ENCODE measurements at places on chromosomes 7 and 10.

GRCh38 chr7:28784171-28784902, 173.8 kb downstream of the TRIL start:
- DNase-seq = no peak

DNA sequence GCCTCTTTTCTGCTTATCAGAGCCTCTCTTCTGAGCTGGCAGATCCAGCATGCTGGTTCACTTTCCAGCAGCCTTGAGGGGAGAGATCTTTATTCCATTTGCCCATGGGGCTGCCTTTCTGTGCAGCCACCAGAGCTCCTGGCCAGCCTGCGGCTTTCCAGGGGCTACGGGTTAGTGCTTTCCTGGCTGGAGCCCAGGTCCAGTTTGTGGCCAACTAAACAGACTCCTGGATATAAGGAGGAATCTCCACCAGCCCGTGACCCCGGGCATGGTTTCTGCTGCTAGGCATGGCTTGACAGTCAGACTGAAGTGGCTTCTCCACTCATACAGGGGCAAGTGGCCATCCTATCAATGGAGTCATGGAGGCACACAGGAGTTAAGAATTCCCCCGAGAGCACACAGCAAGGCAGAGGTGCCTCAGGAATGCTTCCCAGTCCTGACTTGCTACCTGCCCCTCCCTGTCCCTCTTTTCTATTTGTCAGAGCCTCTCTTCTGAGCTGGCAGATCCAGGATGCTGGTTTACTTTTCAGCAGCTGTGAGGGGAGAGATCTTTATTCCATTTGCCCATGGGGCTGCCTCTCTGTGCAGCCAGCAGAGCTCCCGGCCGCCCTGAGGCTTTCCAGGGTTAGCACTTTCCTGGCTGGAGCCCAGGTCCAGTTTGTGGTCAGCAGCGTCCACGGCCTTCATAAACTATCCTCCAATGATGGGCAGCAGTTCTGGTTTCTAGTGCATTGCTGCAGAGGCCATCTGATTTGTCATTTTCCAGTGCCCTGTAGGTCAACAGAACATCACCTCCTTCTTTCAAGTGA, 35.9 kb downstream of the TSPAN15 start:
- DNase-seq = no peak

DNA sequence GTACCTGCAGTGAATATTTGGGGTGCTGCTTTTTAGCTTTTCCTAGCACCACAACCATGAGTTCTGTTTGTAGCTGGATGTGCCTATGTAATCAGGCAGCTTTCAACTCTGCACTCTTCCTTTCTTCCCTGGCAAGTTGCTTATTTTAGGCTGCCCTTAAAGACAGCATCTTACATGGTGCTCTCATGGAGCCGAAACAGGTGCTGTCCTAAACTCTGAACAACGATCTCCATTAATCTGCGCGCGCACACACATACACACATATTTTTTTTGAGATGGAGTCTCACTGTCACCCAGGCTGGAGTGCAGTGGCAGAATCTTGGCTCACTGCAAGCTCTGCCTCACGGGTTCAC, 9.1 kb downstream of the RPS24 start:
- no peak for DNase-seq

DNA sequence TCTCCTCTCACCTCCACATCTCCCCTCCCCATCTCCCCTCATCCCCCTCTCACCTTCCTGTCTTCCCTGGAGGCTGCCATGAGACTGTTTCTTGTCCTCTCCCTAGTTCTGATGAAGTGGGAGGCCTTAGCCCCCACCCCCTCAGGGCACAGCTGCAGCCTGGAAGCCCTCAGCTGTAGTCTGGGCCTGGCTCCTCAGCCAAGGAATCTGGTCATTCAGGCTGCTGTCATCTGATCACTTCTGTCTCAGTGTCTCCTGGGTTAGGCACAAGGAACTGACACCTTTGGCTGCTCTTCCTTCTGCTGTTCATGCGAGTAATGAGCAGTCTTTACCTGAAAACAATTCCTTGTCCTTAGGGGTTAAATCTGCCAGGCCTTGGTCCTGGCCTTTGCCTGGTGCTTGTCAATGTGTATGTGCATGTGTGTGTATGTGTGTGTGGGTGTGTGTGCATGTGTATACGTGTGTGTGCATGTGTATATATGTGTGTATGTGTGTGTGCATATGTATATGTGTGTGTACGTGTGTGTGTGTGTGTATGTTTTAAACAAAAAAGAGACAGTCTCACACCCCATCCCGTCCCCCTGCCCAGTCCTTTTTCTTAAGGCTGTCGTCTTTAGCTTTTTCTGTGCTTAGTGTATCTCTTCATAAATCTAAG, 153.5 kb upstream of the TMEM72 start:
- no peak for DNase-seq

DNA sequence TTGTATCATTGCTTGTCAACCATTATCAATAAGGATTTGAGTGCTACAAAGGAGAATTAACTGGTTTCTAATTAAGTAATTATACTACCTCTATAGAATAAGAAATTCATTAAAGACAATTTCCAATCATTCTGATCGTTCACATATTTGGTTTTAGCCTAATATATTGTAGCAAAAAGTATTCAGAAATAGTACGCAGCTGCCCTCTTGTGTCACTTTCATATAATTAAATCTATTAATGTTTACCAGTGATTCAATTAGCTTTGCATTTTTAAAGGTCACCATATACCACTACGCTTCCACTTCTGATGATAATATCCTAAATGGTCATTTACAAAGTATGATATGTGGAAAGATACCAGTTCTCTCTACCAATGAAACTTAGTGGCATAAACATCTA, 128.3 kb downstream of the NEBL start:
- no peak for DNase-seq
